Activated CD4-positive, CD25-positive, alpha-beta regulatory T cell treated with anti-CD3 and anti-CD28 coated beads, Interleukin-2, amount 50 U/mL, for 24 hours (primary cell): ENCODE measurements at places on chromosomes 5 and 9.

GRCh38 chr9:137972988-137973470 is 95.4 kb downstream of the CACNA1B start:
- ATAC-seq = no peak

DNA sequence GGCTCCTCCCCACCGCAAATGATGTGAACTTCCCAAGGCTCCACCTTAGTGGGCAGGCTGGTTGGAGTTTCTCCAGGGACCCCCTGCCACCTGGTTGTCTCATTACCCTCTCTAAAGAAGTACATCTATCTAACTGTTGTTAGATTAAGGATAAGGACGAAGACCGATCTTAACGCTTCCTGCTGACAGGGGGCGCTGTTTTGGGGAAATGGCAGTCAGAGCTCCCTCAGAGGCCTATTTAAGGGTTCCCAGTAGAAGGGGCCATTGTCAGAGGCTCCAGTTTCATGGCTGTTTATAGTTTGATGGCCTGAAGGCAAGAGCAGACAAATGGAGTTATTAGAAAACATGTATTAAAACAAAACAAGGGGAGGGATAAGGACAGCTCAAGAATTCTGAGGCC is 100.1 kb downstream of the SPEF2 start:
- no peak for ATAC-seq

DNA sequence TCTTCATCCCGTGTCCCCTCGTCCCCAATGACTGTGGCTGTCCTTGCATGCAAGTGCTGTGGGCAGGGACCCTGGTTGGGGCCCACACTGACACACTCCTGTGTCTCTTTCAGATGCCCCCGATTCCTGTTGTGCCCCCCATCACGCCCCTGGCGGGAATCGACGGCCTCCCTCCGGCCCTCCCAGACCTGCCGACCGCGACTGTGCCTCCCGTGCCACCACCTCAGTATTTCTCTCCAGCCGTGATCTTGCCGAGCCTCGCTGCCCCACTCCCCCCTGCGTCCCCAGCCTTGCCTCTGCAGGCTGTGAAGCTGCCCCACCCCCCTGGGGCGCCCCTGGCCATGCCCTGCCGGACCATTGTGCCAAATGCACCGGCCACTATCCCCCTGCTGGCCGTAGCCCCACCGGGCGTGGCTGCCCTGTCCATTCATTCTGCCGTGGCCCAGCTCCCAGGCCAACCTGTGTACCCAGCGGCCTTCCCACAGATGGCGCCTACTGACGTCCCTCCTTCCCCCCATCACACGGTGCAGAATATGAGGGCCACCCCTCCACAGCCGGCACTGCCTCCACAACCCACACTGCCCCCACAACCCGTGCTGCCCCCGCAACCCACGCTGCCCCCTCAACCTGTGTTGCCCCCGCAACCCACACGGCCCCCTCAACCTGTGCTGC is 75.0 kb downstream of the WNK2 start:
- ATAC-seq = no peak

DNA sequence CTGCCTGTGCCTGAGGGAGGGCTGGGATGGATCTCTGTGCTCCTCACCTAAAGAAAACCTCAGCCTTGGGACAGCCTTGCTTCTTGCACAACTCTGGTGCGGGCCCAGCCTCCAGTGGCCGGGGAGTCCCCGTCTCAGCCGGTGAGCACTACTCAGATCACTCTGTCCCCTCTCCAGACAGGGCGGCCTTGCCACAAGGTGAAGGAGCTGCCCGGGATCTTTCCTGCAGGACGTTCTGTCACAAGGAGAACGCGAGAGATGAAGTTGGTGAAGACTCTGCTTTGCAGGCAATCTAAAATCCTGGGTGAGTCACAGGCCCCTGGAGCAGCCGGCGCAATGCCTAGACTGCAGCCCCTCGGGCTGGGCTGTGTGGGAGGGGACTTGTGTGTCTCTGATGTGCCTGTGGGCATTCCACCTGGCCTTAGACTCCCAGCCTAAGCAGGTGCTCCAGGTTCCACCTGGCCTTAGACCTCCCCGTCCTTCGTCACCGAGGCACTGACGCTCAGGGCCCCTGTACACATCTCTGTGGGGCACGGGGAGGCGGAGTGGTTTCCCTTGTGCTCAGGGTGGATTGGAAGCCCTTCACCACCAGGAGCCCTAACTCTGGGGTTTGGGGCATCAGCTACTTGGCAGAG is 15.2 kb upstream of the IRX4 start:
- no peak for ATAC-seq

DNA sequence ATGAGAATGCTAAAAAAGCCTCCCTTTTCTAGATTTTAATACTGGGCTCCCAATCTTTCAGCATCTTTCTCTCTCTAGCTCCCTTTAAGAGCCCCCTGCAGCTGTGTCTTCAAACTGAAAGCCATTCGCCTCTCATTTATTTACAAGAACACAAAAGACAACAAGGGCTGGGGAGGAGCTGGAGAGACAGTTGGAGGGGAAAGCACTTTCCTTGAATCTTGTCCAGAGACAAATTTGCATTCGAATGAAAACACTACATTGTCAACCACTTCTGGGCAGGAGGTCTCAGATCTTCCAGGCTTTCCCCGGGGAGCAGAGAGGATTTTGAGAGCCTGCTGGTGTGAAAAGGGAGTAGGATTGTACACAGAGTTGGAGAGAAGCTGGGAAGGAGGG is 518.3 kb downstream of the CTNND2 start:
- no peak for ATAC-seq

- no peak for ATAC-seq
Measured at GRCh38 chr9:137837345-137838278, 40.0 kb upstream of the CACNA1B start.

- no peak for ATAC-seq
Measured at GRCh38 chr5:141680751-141681201, 1.3 kb downstream of the ARAP3 start.

GRCh38 chr5:120446901-120447300 is 17.2 kb upstream of the PRR16 start:
- no peak for ATAC-seq
